Umbilical cord (tissue), 2 donors: ENCODE measurements at places on chromosomes 11 and 22. TPM values are rescaled to one million over a fixed set of nuclear protein-coding genes. Genes with fewer than 3 reads are reported as not detected.

Gene GAL3ST1
- not detected for total RNA-seq

Gene EMSY
- total RNA-seq: 21.9 TPM

Gene SORL1
- total RNA-seq: 18.1 TPM

Gene CCND1
- 60.7 TPM for total RNA-seq

Gene SMIM35
- 1.4 TPM for total RNA-seq

Gene CTSD
- total RNA-seq: 64.8 TPM

Gene GGTLC2
- not detected for total RNA-seq

Gene NXPE1
- 2.2 TPM for total RNA-seq

Gene HTR3B
- not detected for total RNA-seq

Gene SLC22A6
- not detected for total RNA-seq

Gene FDXACB1
- 0.48 TPM for total RNA-seq

Gene SHISAL1
- total RNA-seq: 3.9 TPM

Gene FKBP2
- 32.7 TPM for total RNA-seq

Gene OTOG
- 0.48 TPM for total RNA-seq

Gene UPK3A
- total RNA-seq: not detected

Gene OR5B21
- not detected for total RNA-seq

Gene BTG4
- total RNA-seq: 5.5 TPM

Gene FOSL1
- total RNA-seq: not detected

Gene ROBO4
- 13.0 TPM for total RNA-seq

Gene OSM
- total RNA-seq: 4.8 TPM

Gene MPPED2
- 13.7 TPM for total RNA-seq

Gene MRGPRE
- total RNA-seq: 0.48 TPM

Gene OMP
- not detected for total RNA-seq

Gene AP5B1
- 9.6 TPM for total RNA-seq

Gene NRGN
- total RNA-seq: not detected

Gene SLC5A12
- 6.7 TPM for total RNA-seq

Gene FIBIN
- 86.4 TPM for total RNA-seq

Gene TCN2
- total RNA-seq: 3.1 TPM

Gene DEFB131B
- total RNA-seq: not detected

Gene MICAL3
- 30.1 TPM for total RNA-seq

Gene SLC29A2
- 1.4 TPM for total RNA-seq

Gene SLC5A1
- 1.4 TPM for total RNA-seq

Gene MUC5AC
- 1.4 TPM for total RNA-seq

Gene LRRC32
- 47.2 TPM for total RNA-seq

Gene MRGPRX3
- not detected for total RNA-seq

Gene RHOG
- total RNA-seq: 8.7 TPM

Gene PAX6
- 5.5 TPM for total RNA-seq

Gene EIF1AD
- 16.1 TPM for total RNA-seq

Gene DDI1
- total RNA-seq: 0.72 TPM

Gene PHOX2A
- total RNA-seq: 1.2 TPM

Gene CLDN5
- 8.7 TPM for total RNA-seq

Gene MIAT
- total RNA-seq: 3.6 TPM
